Activated CD8-positive, alpha-beta memory T cell treated with anti-CD3 and anti-CD28 coated beads for 4 hours (primary cell): ENCODE measurements at places on chromosomes 16 and 17.

GRCh38 chr16:8818504-8819270 lies 21.0 kb downstream of the PMM2 start:
- DNase-seq, result no peak

DNA sequence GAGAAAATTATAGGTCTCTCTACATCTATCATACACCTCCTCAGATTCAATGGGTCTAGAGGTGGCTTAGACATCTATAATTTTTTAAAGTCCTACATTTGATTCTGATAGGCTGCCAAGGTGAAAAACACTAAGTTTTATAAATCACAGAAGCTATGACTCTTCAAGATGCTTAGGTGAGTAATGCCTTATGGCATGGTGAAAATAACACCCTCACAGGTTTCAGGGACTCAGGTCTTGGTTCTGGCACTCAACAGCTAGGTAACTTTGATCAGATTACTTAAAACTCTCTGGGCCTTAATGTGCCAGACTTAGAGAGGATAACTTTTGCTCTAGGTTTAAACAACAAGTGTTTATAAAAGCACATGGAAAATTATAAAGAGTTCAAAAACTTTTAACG lies 2.0 kb upstream of the COX10 start:
- DNase-seq, result no peak

DNA sequence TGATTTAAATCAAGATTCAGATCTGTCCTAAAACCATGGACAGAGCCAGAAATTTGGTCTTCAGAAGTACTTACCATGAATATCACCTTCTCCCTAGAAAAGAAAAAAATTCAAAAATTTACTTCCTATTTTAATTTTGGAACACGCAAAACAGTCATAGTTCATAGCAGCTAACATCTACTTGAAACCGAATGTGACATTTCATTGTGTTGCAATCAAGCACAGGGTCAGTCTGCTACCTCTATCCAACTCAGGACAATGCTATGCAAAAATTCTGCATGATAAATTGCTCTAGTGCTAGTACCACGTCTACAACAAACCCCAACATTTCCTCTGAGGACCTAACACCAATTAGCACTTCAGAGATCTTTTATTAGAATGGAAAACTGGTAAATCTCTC lies 7.7 kb downstream of the JPT1 start:
- DNase-seq, result no peak

GRCh38 chr16:1383556-1383955 lies 30.9 kb downstream of the UNKL start:
- no peak for DNase-seq

DNA sequence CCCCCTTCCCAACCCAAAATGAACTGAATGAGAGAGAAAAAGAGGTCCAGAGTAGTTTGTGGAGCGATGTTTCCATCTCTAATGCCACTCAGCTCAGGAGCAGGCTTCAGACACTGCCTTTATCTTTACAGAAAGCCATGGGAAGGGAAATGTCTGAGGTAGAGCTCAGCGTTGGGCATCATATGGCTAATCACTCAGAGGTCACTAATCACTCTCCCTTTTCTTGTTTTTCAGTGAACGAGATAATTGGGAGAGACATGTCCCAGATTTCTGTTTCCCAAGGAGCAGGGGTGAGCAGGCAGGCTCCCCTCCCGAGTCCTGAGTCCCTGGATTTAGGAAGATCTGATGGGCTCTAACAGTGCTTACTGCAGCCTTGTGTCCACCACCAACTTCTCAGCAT lies 9.8 kb downstream of the ESRP2 start:
- no peak for DNase-seq

GRCh38 chr16:81861915-81862314 lies 82.8 kb downstream of the PLCG2 start:
- DNase-seq, result no peak

DNA sequence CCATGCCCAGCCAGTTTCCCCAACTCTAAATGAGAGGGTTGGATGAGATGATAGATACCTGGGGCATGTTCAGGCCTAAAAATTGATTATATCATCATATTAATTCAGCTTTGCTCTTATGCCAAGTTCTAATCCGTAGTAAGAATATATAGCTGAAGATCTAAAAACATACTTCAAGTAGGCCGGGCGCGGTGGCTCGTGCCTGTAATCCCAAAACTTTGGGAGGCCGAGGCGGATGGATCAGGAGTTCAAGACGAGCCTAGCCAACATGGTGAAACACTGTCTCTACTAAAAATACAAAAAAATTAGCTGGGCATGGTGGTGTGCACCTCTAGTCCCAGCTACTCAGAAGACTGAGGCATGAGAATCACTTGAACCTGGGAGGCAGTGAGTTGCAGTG lies 12.0 kb downstream of the PLA2G10 start:
- no peak for DNase-seq

DNA sequence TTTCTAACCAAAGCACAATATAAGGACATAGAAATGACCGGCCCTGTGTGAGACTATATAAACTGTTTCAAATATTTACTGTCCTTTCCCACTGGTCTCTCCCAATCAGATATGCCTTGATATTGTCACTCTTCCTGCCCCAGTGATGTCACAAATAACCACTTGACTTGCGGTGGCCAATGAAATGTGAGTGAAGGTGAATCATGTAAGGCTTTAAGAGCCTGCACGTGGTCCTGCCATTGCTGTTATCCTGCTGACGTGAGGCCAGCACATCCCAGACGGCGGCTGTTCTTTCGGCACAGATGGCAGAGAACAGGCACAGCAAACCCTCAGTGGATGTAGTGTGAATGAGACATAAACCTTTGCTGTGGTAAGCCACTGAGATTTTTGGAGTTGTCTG lies 5.4 kb upstream of the KLHL11 start:
- no peak for DNase-seq

DNA sequence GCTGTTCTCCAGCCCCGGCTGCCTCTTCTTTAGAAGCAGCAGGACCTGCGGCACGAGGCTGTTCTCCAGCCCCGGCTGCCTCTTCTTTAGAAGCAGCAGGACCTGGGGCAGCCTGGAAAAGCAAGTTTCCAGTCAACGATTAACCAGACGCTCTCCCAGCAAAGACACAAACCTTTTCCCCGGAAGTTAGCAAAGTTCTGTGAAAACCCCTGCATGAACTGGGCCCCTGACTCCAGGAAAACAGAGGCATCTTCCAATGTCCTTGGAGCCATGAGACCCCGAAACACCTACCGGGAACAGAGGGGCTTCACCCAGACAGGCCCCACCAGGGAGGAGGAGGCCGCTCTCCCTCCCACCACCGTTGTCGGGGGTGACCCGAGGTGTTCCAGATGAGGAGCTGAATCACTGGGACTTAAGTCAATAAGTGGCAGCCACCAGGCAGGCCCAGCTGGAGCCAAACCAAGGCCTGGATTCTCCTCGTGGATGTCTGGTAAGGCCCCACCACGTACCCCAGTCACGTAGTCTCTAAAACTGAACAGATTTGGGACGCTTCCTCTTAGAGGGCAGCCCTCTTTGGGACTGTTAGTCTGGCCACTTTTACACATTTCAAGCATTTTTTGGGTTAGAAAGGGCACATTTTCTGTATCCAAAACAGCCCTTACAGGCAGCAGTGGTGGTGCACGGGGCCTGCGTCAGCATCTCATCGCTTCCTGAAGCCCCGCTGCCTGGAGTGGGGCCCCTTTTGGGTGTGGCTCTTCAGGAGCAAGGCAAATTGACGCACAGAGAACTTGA lies at the start of gene RPH3AL:
TSS of gene RPH3AL (minus strand) at position 387 of the 792 bp plus-strand sequence. CDS start 25,264 bp downstream, outside the sequence.
- no peak for DNase-seq

DNA sequence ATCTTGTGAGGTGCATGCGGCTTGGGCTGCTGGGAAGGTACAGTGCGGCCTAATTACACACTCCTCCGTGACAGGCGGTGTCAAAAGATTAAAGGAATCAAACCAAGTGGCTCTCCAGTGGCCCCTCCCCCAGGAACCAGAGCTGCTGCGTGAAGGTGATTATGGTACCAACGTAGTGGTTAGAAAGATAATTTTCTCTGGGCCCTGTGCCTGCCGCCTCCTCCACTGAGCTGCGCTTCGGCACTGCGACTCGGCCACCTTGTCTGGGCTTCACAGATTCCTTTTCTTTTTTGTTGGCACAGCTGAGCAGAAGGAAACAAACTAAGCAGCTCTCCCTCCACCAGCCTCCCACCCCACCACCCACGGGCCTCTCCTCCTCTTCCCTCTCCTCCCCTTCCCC lies 113.2 kb upstream of the SDK2 start:
- no peak for DNase-seq

DNA sequence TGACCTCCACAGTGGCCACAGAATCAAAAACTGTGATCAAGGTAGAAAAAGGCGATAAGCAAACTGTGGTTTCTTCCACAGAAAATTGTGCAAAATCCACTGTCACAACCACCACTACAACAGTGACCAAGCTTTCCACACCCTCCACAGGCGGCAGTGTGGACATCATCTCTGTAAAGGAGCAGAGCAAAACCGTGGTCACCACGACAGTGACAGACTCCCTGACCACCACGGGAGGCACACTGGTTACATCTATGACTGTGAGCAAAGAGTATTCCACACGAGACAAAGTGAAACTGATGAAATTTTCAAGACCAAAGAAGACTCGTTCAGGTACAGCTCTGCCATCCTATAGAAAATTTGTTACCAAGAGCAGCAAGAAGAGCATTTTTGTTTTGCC lies 83.6 kb downstream of the C17orf58 start:
- no peak for DNase-seq

- no peak for DNase-seq
Observed at GRCh38 chr17:6539871-6540270, 16.5 kb downstream of the PITPNM3 start.
